ENCODE measurements at places on chromosomes 3 and 15. TPM values are rescaled to one million over a fixed set of nuclear protein-coding genes. Genes with fewer than 3 reads are reported as not detected.

DNA sequence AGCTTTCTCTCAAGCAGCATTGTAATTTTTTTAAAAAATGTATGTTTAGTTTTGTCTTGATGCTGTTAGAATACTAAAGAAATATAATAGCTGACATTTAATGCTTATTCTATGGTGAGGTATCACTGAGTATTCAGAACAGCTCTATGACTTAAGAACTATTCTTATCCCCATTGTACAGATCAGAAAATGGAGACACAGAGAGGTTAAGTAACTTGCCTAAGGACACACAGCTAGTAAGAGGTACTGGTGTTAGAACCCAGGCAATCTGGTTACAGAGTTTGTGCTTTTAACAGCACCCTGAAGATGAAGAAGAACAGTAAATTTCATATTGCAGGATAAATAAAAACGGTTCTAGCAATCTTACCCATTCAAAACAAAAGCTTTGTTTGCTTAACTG is 15.5 kb downstream of the PLA2G4D start:
- DNase-seq, result no peak

- no peak for DNase-seq
These were observed 18.1 kb upstream of the VGLL4 start for GRCh38 chr3:11661827-11662226.

DNA sequence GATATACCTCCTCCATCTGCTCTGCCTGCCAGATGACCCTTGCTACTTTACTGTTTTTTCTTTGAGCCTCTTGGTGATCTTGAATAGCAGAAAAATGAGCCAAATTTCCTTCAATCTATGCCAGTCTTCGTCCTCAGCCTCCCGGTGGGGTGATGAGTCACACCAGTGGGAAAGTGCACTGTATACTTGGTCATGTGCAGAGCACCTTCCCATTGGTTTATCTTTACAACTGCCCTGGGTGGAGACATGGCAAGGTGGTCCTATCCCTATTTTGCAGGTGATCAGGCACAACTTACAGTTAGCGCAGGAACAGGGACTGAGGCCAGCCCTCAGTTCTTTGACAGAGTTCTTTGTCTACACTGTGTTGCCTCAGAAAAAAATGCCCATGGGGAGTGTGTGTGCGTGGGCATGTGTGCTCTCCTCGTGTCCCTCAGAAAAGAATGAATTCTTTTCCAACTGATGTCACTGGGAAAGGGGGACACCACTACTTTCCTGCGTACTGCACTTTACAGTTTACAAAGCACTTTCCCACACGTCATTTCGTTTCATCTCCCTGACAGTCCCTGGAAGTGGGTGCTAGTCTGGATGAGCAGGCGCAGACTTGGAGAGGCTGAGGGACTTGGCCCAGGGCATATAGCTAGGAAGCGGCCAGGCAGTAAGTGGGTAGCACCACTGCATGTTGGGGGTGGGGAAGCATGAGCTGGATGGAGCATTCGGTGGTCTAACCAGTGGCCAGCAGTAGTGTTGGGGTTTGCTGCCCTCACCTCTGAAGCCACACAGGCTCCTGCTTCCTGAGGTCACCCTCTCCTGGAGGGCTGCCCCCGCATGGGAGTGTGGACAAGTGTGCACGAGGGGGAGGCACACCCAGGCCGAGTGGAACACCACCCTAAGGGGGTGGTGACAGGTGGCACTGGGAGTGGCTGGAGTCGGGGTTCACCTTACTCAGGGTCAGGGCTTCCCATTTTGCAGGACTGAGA is 24.1 kb downstream of the SMAD3 start:
- DNase-seq, result no peak

DNA sequence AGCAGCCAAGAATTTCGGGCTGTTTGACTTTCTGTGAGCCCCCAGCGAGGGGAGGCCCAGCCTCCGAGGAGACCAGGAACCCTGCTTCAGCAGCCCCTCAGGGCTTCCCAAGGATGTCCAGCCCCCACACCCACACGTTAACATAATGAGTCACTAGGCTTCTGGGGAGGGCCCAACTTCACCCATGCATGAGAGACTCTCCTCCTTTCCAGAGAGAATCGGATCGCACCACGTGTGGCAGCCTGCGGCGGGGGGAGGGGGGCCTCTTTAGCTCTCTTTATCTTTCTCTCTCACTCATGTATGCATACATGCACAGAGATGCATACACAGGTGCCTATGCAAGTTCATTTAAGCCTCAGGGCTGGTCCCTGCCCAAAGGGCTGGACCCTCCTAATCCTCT is 3.1 kb upstream of the AP2M1 start:
- DNase-seq, result no peak

PEX11A gene
- total RNA-seq, result 3.6 TPM

DNA sequence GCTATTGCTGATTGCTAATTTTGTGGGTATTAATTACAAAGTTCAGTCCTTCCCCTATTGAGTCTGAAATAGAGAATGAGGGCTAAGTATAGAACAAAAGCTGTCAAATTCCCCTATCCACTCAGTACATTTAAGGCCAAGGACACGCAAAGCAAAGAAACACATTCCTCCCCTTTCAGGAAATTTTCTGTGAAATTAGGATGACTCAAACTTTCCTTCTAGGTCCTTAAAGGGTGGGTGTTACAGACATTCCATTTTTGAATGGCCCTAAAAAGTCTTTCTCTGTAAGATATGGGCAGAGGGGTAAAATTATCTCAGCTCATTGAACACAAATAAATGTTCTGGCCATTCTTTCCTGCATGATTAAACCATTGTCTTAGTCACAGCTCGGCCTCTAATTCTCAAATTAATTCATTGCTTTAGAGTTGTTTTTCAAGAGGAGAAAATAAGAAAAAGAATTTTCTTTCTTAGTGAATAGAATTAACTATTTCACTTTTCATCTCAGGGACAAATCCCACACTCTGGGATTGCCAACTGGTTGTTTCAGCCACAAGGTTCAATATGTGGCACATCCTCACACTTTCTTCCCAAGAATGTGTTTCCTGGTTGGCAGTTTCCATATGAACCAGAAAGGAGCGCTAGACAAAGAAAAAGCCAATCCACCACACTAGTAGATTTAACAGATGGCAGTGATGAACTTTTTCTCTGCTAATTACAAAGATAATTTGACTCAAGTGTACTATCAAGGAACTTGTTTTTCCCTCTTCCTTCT is 424.1 kb downstream of the ZNF385D start:
- no peak for DNase-seq

GRCh38 chr3:194307849-194308248 is 43.3 kb downstream of the CPN2 start:
- no peak for DNase-seq

Measured in dermis microvascular lymphatic vessel endothelial cell (primary cell).